ENCODE measurements at places on chromosomes 1 and 21. TPM values are rescaled to one million over a fixed set of nuclear protein-coding genes. Genes with fewer than 3 reads are reported as not detected.

TTLL7 gene
- total RNA-seq = 0.85 TPM

KDF1 gene
- total RNA-seq = 0.39 TPM

S100A3 gene
- not detected for total RNA-seq

GBP5 gene
- 67.2 TPM for total RNA-seq

BARHL2 gene
- total RNA-seq = not detected

GRCh38 chr1:109161858-109162606 lies 48.1 kb downstream of the ELAPOR1 start:
- peaks cover 7% of the 10 kb centered on the region for H3K4me1 ChIP-seq
- H3K27me3 ChIP-seq = no peaks in the 10 kb centered on the region
- DNase-seq = peak; percentile 5
- no peak overlapping the region for H3K27ac ChIP-seq
- H3K4me3 ChIP-seq = no peak overlapping the region

- no peaks in the 10 kb centered on the region for H3K4me1 ChIP-seq
- DNase-seq = no peak
- no peaks in the 10 kb centered on the region for H3K27me3 ChIP-seq
- H3K4me3 ChIP-seq = no peak overlapping the region
- no peaks in the 10 kb centered on the region for H3K36me3 ChIP-seq
Observed at GRCh38 chr1:59477286-59477685, 180.4 kb downstream of the FGGY start.

GRCh38 chr1:198273748-198274295 lies 117.0 kb downstream of the NEK7 start:
- H3K4me1 ChIP-seq = peaks cover 7% of the 10 kb centered on the region
- no peak overlapping the region for H3K27ac ChIP-seq
- no peak for DNase-seq
- peaks cover under 1% of the 10 kb centered on the region for H3K36me3 ChIP-seq
- H3K4me3 ChIP-seq = no peak overlapping the region

DNA sequence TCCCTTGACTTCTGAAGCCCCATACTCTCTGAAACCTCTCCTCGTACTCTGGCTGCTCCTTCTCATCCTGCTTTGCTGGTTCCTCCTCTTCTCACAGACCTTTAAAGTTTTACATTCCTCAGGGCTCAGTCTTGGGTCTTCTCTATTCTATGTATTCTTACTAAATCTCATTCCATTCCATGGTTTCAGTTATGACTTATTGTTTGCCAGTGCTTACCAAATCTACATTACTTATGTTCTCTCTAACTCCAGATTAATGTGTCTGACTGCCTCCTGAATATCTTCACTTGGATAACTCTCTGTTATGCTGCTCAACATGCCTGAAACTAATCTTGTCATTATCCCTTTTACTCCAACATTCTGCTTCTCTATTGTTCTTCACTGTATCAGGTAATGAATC lies 5.4 kb upstream of the SLC35D1 start:
- no peak overlapping the region for H3K4me3 ChIP-seq
- DNase-seq = no peak
- H3K27ac ChIP-seq = no peak overlapping the region
- no peaks in the 10 kb centered on the region for H3K36me3 ChIP-seq
- peaks cover 5% of the 10 kb centered on the region for H3K4me1 ChIP-seq

DNA sequence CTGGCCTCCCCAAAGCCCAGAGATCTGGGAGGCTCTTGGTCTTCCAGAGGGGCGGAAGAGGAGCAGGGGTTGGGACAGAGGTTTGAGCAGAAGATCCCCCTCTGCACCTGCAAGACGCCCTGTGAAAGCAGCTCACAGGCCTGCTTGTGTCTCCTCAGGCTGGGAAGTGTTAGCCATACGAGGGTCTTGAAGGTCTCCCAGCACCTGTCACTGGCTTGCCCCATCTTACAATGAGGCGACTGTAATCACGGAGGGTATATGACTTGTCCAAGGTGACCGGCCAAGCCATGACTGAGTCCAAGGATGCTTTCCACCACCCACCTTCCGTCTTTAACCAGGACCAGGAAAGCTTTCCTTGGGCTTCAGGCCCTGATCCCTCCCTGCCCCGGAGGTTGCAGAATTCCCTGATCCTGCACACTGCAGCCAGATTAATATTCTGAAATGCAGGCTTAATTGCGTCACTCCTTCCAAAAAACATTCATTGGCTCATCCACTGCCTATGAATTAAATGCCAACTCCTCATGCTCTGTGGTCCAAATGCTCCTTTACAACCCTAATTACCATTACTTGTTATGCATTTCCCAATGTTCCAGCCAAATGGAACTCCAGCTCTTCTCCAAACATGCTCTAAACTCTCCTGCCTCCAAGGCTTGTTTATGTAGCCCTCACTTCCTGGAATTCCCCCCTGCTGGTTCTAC lies 64.0 kb downstream of the DDX20 start:
- no peaks in the 10 kb centered on the region for H3K36me3 ChIP-seq
- H3K27ac ChIP-seq = no peak overlapping the region
- H3K4me1 ChIP-seq = no peaks in the 10 kb centered on the region

- H3K4me1 ChIP-seq = no peaks in the 10 kb centered on the region
- H3K27ac ChIP-seq = no peak overlapping the region
- no peaks in the 10 kb centered on the region for H3K36me3 ChIP-seq
- H3K27me3 ChIP-seq = no peaks in the 10 kb centered on the region
Observed at GRCh38 chr1:154824179-154825000, 45.7 kb downstream of the KCNN3 start.

GRCh38 chr1:211183747-211184313 lies 49.9 kb upstream of the KCNH1 start:
- no peaks in the 10 kb centered on the region for H3K4me1 ChIP-seq
- no peak overlapping the region for H3K4me3 ChIP-seq

GRCh38 chr1:55141295-55141893 lies 73.8 kb downstream of the USP24 start:
- DNase-seq = no peak
- H3K27ac ChIP-seq = no peak overlapping the region
- peaks cover 50% of the 10 kb centered on the region for H3K36me3 ChIP-seq
- no peaks in the 10 kb centered on the region for H3K4me1 ChIP-seq
- H3K27me3 ChIP-seq = no peaks in the 10 kb centered on the region
- H3K4me3 ChIP-seq = no peak overlapping the region

DNA sequence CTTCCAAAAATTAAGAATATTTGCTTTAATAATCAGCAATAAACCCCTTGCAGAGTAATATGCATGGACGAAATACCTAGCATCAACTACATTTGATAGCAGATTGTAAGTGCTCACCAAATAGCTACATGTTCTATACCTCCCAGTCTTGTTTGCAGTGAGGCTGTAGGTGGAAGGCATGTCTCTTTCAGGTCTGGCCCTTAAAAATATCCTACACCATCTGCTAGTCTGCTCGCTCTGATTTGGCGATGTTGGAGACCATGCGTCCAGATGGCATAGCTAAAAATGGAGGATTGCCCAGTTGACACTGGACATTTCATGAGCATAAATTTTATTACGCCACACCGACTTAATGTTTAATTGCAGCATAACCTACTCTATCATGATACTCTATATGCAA lies 47.1 kb downstream of the SSX2IP start:
- DNase-seq = no peak
- H3K27ac ChIP-seq = no peak overlapping the region
- no peaks in the 10 kb centered on the region for H3K27me3 ChIP-seq

GRCh38 chr21:15437883-15438282 lies 291.9 kb upstream of the USP25 start:
- H3K27ac ChIP-seq = no peak overlapping the region
- no peaks in the 10 kb centered on the region for H3K36me3 ChIP-seq
- H3K27me3 ChIP-seq = no peaks in the 10 kb centered on the region
- H3K4me3 ChIP-seq = no peak overlapping the region

- H3K27ac ChIP-seq = no peak overlapping the region
- H3K4me1 ChIP-seq = no peaks in the 10 kb centered on the region
- no peak overlapping the region for H3K4me3 ChIP-seq
- H3K27me3 ChIP-seq = peaks cover 3% of the 10 kb centered on the region
- DNase-seq = peak; percentile 53
Observed at GRCh38 chr21:31604591-31605190, 54.8 kb upstream of the SOD1 start.

DNA sequence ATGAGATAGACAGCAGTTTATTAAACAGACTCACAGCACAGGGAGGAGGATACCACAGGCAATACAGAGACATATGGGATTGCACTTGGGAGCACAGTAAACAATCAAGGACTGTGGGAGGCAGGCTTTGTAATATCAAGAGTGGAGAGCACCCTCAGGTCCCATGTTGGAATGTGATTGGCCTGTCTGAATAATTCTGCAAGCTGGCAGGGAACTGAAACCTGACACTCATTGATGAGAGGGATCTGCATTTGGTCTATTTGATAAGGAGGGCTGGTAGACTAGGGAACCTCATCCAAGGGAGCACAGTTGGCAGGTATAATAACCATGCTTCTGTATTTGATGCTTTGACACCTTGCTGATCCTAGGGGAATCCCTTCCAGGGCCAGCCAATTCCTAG lies 69.9 kb upstream of the PRMT6 start:
- H3K27me3 ChIP-seq = no peaks in the 10 kb centered on the region
- no peaks in the 10 kb centered on the region for H3K36me3 ChIP-seq
- H3K27ac ChIP-seq = no peak overlapping the region
- H3K4me1 ChIP-seq = no peaks in the 10 kb centered on the region
- no peak for DNase-seq

DNA sequence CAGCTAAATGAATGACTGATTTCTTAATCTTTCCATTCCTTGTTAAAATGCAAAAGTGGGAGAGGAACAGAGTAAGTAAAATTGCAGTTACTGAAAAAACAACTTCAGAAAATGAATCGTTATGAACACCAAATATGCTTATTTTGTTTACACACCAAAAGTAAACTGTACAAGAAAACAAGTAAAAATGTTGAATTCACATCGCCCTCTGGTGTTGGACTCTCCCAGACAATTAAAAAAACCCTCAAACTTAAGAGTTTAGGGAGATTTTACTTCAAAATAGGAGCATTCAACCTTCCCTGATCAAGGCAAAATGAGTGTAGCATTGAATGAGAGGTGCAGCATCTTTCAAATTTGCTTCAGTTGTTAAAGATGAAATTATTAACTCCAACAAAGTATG lies 19.4 kb upstream of the ESRRG start:
- H3K36me3 ChIP-seq = no peaks in the 10 kb centered on the region
- DNase-seq = no peak
- H3K27me3 ChIP-seq = no peaks in the 10 kb centered on the region
- no peak overlapping the region for H3K27ac ChIP-seq
- H3K4me1 ChIP-seq = no peaks in the 10 kb centered on the region

DNA sequence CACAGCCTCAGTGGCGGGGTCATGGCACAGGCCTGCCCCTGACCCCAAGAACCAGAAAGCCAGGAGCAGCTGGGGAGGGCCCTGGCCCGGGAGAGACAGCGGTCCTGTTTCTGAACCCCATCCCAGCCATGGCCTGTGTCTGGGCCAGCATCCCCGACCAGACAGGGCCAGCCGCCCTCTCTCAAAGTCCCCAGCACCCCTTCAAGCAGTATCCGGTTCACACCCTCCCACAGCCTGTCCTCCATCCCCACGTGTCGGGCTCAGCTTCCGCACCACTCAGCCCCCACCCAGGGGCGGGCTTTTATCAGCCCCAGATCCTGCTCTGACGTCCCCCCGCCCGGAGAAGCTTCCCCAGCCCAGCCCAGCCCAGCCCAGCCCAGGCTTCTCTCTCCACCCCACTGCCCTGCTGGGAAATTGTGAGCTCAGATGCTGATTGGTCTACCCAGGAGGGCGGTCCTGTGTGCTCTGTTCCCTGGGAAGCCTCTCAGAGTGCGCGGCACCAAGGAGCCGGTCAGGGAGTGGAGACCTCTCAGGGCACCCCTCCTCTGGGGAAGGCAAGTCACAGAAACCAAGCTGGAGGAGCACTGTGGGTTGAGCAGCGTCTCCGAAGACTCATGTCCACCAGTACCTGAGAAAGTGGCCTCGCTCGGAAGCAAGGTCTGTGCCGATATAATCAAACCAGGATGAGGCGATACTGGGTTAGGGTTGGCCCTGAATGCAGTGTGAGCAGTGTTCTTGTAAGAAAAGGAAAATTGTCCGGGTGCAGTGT lies 4.7 kb upstream of the FAAP20 start:
- H3K27ac ChIP-seq = peak overlapping the region; percentile 73
- peak; percentile 88 for DNase-seq
- H3K4me3 ChIP-seq = peak overlapping the region; percentile 57
- H3K4me1 ChIP-seq = peaks cover 28% of the 10 kb centered on the region
- no peaks in the 10 kb centered on the region for H3K36me3 ChIP-seq

GRCh38 chr1:235887676-235888075 lies 21.0 kb upstream of the LYST start:
- no peaks in the 10 kb centered on the region for H3K27me3 ChIP-seq
- no peak for DNase-seq
- H3K36me3 ChIP-seq = no peaks in the 10 kb centered on the region
- H3K4me1 ChIP-seq = peaks cover 34% of the 10 kb centered on the region
- H3K27ac ChIP-seq = no peak overlapping the region

DNA sequence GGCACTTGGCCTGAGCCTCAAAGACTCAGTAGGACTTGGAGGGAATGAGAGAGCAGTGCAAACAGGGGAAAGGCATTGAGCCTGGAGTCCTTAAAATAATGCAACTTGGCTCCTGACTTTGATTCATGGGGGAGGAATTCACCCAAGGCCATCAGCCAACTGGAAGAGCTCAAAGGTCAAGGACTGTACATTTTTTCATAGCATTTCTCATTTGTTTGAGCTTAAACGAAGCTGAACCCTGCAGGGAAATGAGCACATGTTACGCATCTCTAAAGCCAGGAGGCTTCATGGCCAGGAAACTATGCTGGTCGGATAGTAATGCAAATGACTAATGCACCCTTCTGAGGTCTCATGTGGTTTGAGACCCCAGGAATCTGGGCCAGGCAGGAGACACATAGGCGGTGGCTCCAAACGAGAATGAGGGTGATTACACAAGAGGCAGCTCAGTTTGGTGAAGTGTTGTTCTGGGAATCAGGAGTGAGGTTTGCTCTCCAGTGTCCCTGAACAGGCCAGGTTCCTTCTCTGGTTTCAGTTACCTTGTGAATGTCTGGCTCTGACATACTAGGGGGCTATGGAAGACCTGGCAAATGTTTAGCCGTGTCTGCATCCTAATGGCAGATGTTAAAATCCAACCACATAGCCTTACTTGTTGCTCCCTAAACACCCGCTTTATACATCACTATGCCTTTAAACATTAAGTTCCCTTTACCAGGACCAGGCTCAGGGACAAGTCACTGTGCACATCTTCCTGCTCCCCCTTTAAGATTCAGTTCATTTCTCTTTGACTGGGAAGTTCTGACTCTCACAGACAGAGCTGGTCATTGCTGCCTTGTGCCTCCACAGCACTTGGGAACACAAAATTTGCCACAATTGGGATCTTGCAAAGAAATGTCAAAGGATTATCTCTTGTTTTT lies 503.9 kb upstream of the USP24 start:
- H3K27ac ChIP-seq = no peak overlapping the region
- H3K4me1 ChIP-seq = no peaks in the 10 kb centered on the region
- no peak overlapping the region for H3K4me3 ChIP-seq
- DNase-seq = no peak

DNA sequence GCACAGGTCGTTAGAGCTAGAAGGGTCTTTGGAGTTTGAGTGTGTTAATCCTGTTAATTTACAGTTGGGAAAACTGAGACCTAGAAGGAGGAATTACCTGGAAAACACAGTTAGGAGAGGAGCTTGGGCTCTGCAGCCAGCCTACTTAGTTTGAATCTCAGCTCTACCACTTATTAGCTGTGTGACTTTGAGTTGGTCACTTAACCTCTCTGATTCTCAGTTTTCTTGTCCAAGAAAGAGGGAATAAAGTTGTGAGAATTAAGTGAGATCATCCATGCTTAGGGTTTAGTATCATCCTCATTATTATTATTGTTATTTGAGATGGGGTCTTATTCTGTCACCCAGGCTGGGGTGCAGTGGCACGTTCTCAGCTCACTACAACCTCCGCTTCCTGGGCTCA lies 5.4 kb upstream of the HTR1D start:
- DNase-seq = no peak
- peaks cover 8% of the 10 kb centered on the region for H3K27me3 ChIP-seq
- no peaks in the 10 kb centered on the region for H3K36me3 ChIP-seq
- H3K4me3 ChIP-seq = no peak overlapping the region

GRCh38 chr1:219171192-219171935 lies 2.3 kb upstream of the LYPLAL1 start:
- H3K36me3 ChIP-seq = no peaks in the 10 kb centered on the region
- H3K27ac ChIP-seq = no peak overlapping the region
- peaks cover 26% of the 10 kb centered on the region for H3K4me1 ChIP-seq
- H3K4me3 ChIP-seq = no peak overlapping the region
